ENCODE measurements at places on chromosomes 7 and 10. TPM values are rescaled to one million over a fixed set of nuclear protein-coding genes. Genes with fewer than 3 reads are reported as not detected.
A peak's percentile ranks its signal among the peaks of the same experiment; 100 is the strongest.

DNA sequence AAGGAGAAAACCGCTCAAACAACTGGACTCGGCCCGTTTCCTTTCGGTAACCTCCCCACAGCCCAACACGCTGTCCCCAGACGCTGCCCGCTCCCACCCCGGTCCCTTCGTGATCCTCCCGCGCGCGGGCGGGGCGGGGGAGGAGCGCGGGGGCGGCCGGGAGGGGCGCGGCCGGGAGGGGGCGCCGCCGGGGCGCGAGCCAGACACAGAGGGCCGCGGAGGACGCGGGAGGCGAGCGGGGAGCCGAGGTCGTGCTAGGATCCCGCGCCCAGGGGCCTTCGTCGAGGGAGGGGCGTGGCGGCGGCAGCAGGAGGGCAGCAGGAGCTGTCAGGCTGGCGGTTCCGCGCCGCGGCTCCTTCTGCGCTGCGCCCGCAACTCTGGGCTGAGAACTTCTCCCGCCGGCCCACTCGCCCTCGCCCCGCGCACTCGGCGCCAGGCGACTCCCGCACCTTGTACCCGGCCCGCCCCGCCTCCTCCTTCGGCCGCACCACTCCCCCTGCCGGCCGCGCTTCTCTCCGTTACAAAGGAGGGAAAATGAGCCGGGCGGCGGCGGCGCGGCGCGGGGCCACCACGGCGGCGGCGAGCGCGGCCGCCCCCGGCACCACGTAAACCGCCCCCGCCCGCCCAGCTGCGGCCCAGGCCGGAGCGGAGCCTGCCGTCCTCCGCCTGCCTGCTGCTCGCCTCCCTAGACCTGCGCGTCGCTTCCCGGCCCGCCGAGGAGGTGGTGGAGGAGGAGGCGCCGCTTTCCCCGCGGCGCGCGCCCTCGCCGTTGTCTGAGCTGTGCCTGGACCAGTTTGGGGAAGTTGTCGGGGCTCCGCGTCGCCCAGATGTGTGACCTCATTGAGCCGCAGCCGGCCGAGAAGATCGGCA lies at the start of gene CDK14:
Gene CDK14 (plus strand): TSS at position 521 of the 870 bp plus-strand sequence. CDS start 307 bp downstream, at position 828.
- no peak for DNase-seq

DNA sequence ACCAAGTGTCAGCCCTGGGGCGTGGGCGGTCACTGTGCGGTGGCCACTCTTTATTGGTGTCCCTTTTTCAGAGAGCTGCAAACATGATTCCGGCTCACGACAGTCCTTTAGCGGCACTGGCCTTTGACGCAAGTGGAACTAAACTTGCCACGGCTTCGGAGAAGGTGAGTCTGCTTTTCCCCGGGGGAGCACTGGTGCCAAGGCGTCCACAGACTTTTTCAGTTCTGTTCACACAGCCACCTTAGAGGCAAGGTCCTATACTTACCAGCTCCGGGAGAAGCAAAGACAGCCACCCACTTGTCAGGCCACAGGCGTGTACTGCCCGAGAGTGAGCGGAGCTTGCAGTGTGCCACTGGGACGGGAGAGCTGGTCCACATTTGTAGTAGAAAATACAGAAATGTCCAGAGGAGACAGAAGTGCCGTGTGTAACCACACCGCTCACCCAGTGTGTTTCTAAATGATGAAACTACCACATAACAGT lies 27.9 kb downstream of the WIPI2 start:
- DNase-seq: no peak

DNA sequence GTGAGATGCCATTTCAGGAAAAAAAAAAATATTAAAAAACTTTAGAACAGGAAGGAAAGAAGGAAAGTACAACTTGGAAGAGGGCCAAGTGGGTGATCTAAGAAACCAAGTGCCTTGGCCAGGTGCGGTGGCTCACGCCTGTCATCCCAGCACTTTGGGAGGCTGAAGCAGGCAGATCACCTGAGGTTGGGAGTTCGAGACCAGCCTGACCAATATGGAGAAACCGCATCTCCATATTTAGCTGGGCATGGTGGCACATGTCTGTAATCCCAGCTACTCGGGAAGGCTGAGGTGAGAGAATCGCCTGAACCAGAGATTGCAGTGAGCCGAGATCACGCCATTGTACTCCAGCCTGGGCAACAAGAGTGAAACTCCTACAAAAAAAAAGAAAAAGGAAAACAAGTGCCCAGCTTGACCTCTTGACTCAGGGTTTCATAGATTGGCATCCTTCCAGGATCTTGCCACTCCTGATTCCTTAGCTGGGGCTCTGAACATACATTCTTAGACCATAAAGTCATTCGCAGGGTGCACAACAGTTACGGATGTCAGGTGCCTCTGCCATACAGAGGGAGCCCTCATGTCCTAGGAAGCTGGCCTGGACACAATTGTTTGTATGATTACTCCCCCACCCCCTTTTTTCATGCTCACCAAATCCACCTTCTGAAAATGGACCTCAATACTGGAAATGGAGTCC lies 2.1 kb upstream of the GUSB start:
- DNase-seq: peak; percentile 33

Gene IGFBP1
- polyA plus RNA-seq: not detected

- no peak for DNase-seq
Measured at GRCh38 chr7:141695803-141696289, 6.1 kb downstream of the DENND11 start.

DNA sequence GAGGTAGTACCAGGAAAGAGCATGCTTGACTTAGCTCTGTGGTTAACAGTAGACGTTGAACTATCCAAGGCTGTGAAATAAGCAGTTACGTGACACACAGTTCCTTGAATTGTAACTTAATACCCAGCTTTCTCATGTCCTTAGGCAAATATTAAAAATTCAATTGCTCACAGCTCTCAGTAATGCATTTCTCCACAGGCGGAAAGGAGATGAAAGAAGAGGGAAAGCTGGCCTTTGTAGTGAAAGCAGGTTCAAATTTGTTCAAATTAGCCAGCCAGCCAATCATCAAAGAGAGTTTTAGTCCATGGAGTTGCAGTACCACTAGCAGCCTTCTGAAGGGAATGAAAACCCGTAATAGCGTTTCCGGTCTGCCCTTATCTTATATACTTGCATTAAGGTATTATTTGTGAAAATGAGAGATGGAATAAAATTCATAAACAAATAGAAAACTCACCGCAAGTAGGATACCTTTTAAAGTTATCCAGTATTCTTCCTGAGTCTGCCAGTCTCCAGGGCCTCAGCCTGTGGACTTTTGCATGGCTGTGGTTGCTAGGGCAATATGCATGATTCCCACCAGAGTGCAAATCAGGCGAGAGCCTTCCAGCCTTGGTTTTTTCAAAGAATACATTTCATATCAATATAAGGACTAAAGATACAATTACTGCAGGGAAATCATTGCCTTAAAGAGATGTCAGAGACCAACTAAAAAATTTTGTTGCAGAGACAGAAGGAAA lies 795.5 kb downstream of the TNS3 start:
- DNase-seq: peak; percentile 28

Gene XRCC2
- polyA plus RNA-seq: 2.0 TPM

DNA sequence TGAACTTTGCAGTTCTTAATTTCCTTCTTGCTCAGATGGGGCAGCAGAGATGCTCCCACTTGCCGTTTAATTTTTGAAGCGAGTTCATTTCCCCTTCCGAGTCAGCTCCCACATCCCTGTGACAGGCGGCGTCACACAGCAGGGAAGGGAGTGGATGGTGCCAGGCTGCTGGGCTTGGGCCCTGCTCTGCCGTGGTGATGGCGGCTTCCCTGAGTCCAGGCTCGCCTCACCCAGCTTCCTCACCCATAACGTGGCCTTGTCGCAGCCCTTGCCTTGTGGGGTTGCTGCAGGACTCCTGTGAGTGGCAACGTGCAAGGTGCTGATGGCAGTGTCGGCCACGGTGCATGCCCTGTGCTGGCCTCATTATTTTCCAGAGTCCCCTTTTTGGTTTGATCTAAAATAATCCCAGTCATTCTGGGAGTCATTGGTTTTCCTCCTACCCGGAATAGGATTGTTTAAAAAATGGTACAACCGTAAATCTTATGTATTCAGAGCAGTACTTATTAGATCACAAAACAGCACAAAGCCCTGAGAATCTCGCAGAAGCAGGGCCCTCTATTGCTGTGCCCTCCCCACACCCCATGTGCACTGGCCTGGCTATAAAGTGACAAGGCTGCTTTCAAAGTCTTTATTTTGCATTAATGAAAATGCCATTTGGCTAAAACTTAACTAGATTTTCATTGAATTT lies 260.1 kb downstream of the WDR37 start:
- DNase-seq: no peak

- DNase-seq: no peak
Measured at GRCh38 chr7:27300421-27300820, 57.8 kb downstream of the EVX1 start.

Gene TMEM196
- polyA plus RNA-seq: not detected
